ENCODE measurements at places on chromosomes 4 and X.

- no peak for DNase-seq
Observed at GRCh38 chrX:18537524-18537923, 112.1 kb downstream of the CDKL5 start.

DNA sequence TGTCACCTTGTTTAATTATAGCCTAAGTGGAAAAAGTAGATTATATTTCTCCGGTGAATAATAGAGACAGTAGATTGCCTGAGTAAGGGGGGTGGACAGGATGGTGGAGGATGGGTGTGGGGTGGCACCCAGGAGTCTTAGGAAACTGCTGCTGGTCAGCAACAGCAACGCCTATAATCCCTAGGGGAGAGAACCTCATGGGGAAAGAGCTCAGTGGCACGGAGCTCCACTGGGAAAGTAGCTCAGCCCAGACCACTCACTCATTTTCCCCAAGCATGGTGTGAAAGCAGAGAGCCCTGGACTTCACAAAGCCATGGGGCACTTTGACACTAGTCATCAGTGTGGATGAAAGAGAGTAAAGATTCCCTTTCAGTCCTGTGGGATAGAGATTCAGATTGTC is 31.1 kb downstream of the METTL14 start:
- no peak for DNase-seq

- DNase-seq: no peak
Observed at GRCh38 chr4:8202108-8203051, 3.3 kb downstream of the SH3TC1 start.

DNA sequence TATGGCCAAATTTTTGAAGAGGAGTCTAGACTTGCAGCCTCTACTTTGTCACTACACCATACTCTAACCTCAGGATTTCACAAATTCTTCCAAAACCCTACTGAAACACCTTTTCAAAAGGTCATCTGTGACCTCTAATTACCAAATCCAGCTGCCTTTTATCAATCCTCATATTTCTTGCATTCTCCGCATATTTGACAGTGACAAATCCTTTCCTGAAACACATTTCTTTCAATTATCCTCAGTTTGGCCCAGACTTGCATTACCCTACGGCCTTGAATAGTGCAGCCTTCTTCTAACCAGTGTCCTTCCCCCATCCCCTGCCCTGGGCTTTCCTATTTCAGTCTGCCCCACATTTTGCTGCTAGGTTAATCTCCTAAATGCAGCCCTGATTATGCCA is 25.5 kb downstream of the MID2 start:
- DNase-seq: no peak

DNA sequence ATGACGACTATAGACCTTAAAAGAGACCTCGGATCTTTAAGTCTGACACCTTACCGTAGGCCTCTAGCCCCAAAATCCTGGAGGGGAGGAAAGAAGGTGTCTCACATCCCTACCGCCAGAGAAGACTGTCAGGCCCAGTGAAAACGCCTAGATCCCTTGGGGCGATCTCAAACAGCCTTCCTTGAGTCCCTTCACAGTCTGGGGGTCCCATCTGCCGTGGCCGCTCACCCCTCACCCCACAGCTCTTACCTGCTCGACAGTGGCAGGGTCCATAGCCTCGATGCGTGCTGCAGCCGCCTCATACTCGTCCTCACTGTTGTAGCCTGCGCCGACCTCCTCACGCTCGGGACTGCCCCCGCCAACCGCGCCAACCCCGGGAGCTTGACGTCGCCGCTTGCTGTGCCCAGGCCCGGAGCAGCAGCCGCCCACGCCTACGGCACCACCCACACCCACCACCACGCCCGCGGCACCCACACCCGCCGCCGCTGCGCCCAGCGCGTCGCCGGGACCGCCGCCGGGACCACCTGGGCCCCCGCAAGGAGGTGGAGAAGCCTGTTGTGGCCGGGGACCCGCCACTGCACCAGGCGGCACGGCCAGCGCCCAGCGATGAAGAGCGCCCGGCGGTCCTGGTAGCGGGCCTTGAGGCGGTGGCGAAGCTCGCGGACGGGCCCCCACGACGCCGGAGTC is 536 bp downstream of the OTUD5 start:
- no peak for DNase-seq

DNA sequence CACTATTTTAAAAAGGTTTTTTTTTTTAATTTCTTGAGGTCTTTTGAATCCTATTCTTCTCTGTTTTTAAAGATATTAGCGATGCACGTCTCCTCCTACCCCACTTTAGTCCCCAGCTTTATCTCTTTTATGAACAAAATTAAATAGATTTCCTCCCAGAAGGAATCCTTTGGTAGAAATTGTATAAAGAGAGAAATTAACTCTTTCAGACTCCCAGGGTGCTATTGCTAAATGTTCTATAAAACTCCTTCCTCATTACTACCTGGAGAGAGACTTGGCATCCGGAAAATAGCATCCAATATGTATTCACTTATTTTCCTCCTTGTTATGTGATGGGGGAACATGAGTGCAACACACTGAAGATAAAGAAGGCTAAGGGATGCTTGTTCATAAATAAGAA is 16.5 kb upstream of the PACRGL start:
- DNase-seq: no peak

GRCh38 chr4:169098054-169098497 is 88.0 kb upstream of the CBR4 start:
- DNase-seq: no peak

GRCh38 chr4:182577411-182577810 is 334.2 kb downstream of the TENM3 start:
- no peak for DNase-seq

Measured in SIG-M5 (cell line).